ENCODE measurements at places on chromosomes 2 and 18.

GRCh38 chr18:68494802-68495581 lies 219.9 kb downstream of the TMX3 start:
- peak; percentile 37 for DNase-seq

DNA sequence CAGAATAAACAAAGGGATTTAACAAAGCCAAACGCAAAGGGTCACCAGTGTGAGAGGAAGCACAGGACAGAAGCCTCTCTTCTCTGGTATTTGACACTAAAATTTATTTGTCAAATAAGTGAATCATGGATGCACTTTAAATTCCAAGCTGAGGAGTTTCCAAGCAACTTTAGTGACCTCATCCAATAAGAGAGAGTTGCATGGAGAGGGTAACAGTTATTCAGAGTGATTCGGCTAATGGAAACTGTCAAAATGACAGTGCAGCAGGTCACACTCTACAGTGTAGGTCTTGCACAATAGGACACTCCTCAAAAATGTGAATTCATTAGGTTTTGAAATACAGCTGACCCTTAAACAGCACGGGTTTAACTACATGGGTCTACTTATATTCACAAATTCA lies 103.9 kb upstream of the ACVR1C start:
- DNase-seq, result no peak

GRCh38 chr2:177296040-177296439 lies 31.5 kb upstream of the NFE2L2 start:
- peak; percentile 17 for DNase-seq

- DNase-seq, result no peak
Observed at GRCh38 chr2:136582628-136583205, 182.6 kb upstream of the THSD7B start.

- DNase-seq, result no peak
Observed at GRCh38 chr2:126786765-126787164, 111.9 kb upstream of the TEX51 start.

DNA sequence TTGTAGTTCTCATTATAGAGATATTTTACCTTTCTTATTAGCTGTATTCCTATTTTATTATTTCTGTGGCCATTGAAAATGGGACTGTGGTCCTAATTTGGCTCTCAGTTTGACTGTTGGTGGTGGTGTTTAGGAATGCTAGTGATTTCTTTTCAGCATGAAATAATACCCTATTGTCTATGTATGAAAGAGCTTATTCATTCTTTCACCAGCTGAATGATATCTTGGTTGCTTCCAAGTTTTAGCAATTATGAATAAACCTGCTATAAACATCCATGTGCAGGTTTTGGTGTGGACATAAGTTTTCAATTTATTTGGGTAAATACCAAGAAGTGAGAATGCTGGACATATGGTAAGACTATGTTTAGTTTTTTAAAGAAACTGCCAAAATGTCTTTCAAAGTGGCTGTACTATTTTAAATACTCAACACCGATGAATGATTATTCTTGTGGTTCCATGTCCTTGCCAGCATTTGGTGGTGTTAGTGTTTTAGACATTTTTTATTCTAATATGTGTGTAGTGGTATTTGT lies 501.6 kb upstream of the GYPC start:
- no peak for DNase-seq

DNA sequence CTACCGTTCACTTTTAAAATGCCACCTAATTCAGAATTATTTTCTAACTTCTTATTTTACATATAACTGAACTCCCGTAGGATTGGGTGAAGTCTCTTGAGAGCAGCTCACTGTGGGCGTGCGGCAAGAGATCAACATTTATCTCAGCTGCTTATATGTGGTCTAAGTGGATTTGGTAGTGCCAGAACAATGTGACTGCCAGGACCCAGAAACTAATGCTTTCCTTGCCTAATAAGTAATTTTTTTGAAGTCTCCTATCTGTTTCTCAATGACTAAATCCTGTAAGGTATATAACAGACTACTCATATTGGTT lies 11.2 kb upstream of the NFE2L2 start:
- peak; percentile 30 for DNase-seq

DNA sequence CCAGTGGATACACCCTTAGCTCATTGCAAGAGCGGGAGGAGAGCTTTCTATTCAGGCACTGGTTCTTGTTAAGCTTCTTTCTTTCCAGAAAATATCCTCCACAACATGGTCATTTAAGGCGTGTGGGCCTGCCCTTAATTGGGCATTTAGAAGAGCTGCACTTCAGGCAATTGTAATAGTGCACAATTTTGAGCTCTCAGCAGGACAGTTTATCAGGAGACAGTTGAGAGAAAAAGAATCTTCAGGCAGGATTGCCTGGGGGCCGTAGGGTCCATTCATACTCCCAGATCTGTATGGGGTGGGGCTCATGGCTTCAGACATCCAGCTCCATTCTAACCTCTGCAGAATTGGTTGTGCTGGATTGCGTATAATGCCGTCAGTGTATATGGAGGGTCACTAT lies 6.0 kb upstream of the EPC2 start:
- DNase-seq, result no peak

GRCh38 chr2:191818725-191819350 lies 28.1 kb downstream of the CAVIN2 start:
- no peak for DNase-seq

- DNase-seq, result no peak
Observed at GRCh38 chr2:218149848-218150440, 16.8 kb downstream of the CXCR1 start.

- no peak for DNase-seq
Observed at GRCh38 chr2:81194581-81194980, 890.0 kb upstream of the LRRTM1 start.

DNA sequence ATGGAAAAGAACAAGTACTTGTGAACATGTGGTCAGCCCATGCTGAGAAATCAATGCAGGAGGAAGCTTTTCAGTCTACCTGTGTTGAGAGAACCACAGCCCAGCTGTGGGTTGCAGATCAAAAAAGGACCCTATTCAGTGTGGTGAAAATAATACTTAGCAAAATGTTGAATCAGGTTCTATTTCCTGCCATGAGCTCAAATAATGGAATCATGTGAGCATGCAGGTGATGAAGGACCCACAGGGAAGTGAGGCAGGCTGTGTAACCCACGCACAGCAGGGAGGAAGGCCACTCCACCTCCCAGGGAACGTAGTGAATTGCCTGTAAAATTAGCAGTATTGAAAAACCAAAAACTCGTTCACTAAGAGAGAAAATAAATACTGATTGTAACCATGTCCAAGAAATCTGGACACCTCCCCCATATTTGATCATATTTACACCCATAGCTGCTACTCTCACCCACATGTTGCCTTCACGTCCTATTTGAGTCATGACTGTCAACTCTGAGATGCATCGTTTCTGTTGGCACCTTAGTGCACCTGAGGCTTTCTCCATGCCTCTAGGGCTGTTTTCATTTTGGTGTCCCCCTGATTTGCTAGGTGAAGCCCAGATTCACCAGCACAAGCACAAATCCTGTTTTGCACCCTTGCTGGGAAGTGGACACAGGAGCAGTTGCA lies 20.5 kb upstream of the BCL2L11 start:
- DNase-seq, result no peak

DNA sequence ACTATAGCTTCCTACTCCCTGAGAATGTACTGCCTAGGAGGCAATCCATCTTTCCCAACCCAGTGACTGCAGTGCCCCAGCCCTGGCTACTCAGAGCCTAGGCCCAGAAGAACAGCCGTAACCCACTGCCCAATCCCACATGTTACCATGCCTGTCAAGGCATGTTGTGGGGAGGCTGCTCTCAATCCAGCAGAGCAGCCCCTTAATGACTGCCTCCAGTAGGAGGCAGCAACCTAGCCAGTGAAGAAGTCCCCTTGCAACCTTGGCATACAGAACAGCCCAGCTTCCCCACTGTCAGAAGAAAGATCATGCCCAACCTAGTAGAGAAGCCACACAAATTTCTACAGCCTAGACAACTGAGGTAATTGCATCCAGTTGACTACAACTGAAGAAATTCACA lies 44.2 kb upstream of the CDH7 start:
- DNase-seq, result no peak

Measured in brain pericyte (primary cell).